NCI-H2081 treated with DMSO at 0.1 percent for 48 hours (cell line): ENCODE measurements at places on chromosomes 12 and 14.

- DNase-seq, result no peak
Measured at GRCh38 chr14:26522967-26523366, 74.9 kb downstream of the NOVA1 start.

GRCh38 chr14:75301666-75302325, 23.2 kb downstream of the FOS start:
- DNase-seq, result no peak

DNA sequence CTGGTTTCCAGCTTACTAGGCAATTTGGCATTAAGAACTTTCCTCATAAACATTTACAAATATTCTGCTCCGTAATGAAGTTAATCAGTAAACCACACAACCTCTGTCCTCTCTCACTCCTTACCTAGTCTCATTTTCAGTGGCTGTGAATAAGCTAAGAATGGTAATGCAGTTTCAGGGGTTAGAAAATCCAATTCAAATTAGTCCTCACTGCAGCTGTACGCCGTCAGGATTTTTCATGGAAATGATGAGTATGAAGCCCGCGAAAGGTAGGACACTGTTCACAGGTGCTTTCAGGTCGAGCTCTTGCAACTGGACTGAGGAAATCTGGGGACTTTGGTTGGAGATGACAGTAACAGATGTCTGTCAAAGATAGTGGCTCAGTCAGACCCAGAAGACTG, 29.6 kb downstream of the NR1H4 start:
- no peak for DNase-seq

DNA sequence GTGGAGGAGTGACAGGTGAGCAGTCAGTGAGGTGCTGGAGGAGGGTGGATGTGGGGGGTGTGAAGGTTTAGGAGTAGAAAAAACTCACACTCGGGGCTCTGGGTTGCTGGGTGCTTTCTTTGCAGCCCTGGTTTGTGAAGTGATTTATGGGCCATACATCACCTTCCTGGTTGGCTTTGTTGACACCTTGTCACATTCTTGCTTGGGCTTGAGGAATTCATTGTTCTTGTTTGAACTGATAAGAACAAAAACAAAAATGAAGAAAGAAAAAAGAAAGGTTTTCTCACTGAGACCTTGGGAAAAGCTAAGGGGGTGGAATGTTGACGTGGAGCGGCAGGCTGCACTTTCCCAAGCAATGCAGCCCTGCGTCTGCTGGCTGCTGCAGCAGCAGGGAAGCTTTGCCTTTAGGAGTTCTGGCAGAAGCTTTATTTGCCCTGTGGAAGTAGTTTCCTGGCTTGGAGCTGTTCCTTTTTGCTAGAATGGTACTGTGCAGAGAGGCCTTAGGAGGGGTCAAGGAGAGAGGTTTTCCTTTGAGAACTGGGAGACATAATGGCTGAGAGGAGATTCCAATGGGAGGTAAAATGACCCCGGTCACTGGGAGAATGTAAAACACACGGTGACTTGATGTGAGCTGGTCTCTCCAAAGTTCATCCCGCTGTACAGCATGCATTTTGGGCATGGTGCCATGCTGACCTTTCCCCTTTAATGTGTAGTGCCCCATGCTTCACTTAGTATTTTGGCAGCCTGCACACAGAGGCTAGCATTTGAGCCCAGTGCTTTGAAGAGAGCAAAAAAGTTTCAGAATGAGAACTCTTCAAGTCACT, 52.8 kb downstream of the HMGA2 start:
- no peak for DNase-seq

GRCh38 chr14:102362084-102362483, 606 bp downstream of the CINP start:
- no peak for DNase-seq

DNA sequence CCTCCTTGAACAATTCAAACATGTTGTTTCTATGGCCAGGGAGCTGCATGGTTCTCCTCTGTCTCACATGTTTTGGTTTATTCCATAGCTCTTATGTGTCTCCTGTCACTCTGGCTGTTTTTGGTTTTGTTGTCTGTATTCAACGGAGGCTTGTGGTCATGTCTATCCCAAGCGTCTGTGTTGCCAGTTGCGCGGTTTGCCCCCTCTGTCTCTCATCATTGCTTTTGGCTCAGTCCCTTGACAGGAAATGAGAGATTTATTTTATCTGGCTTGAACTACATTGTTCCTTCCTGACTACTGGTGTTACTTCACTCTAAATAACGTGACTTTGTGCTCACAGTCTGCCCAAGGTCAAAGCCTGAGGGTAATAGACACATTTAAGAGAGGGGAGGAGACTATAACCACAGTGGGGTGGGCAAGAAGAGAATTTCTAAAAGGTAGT, 96.4 kb upstream of the SOX5 start:
- DNase-seq, result no peak
